ENCODE measurements at places on chromosomes 1 and 21.

DNA sequence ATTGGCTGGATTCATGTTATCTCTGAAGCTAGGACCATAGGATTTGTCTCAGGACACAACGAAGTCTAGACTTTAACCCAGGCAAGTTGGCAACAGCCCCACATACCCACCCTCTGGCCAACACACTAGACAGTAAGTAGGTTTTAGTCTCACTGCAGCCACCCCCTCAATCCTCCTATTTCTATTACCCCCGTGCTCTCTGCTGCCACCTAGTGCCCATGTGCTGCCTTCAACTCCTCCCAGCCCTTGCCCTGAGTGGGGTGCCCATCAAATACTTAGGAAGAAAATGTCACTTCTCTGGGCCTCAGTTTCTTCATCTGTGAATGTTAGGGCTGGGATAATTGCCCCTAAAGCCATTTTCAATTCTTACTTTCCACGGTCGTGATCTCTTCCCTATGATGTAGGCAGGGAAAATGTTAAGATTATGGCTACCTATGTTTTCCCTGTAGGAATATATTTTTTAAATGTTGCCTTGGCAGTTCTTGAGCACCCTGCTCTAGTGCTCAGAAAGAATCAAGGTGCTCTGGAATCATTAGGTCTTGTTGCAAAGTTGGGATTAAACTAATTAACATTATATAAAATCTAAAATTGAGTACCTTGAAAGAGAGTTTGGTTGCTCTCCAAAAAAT lies 213.0 kb downstream of the LMX1A start:
- no peak for DNase-seq

GRCh38 chr1:151134991-151135390 lies 11.4 kb downstream of the SEMA6C start:
- no peak for DNase-seq

- no peak for DNase-seq
These were observed 709.4 kb downstream of the MRPL39 start for GRCh38 chr21:24897883-24898282.

GRCh38 chr1:13514821-13515220 lies 1.0 kb upstream of the LRRC38 start:
- DNase-seq = no peak

DNA sequence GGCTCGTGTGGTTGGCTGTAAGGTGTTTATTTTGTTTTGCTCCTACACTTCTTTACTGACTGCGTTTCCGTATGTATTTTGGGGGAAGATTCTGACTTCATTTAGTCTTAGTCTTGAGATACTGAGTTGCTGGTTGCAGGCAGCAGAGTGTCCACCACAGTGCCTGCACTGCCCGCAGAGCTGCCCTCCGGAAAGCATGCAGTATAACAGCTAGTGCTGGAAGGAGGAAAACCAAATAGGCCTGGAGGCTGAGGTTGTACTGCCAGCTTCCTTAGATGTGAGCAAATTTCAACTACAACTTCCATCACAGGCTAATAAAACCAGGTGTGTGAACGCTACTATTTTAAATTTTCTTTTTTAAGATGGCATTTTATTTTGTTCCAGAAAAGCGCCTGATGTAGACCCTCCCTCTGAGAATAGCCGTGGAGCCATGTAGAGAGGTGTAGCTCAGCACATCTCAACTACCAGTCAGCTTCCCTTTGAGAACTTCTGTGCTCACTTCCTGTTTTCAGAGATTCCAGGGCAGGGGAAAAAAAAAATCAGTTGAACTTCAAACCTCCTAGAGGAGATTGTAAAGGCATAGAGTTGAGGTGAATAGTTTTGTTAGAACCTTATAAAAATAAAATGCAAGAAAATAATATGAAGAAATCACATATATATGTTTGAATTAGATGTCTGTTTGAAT lies 17.6 kb downstream of the LMO4 start:
- DNase-seq = no peak

DNA sequence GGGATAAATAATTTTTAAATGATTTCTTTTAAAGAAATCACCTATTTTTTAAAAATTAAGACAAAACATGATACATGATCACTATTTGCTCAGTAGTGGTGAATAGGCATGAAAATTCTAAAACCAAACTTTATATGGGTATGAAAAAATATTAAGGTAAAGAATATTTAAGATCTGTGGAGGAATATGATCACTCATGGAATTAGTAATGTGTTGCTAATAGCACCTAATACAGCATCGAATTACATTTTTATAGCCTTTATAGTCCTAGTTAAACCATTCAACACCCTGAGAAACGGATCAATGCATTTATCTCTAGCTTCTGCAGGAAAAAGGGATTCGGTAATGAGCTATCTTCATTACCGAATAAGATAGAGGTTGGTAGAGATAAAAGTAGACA lies 373.9 kb downstream of the LRRIQ3 start:
- DNase-seq = no peak

DNA sequence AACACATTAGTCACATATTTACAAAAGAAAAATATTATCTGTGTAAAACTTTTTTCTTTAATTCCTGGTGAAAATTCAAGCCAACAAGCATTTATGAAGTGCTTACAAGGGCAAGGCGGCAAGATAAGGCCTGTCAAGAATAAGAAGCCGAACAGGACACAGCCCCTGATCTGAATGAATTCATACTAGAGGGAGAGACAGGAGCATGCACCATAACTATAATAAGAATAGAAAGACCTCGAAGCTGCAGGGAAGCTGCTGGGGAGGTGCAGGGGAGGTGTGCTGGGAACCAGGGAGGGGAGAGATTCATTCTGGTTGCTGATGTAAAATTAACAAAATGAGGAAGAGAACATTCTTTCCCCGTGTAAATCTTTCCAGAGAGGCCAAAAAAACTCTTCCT lies 60.5 kb upstream of the TARDBP start:
- DNase-seq = no peak

DNA sequence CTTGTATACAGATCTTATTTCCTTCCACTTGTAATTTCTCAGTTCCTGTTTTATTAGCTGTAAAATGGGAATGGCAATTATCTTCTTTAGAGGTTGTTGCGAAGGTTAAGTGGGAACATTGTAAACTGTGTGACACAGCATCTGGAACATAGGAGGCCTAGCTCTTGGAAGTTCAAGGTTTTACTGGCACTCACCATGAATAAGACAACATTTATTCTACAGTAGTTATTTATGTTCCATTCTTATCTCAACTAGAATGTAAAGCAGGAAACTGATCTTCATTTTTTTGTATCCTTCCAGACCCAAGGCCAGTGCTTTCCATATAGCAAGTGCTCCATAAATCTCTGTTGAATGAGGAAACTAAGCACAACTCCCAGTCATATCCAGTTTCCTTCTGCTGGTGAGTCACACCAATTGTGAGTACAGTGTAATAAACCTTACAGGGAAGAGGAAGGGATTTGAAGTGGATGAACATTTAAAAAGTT lies 1.4 kb downstream of the BCL10 start:
- no peak for DNase-seq

DNA sequence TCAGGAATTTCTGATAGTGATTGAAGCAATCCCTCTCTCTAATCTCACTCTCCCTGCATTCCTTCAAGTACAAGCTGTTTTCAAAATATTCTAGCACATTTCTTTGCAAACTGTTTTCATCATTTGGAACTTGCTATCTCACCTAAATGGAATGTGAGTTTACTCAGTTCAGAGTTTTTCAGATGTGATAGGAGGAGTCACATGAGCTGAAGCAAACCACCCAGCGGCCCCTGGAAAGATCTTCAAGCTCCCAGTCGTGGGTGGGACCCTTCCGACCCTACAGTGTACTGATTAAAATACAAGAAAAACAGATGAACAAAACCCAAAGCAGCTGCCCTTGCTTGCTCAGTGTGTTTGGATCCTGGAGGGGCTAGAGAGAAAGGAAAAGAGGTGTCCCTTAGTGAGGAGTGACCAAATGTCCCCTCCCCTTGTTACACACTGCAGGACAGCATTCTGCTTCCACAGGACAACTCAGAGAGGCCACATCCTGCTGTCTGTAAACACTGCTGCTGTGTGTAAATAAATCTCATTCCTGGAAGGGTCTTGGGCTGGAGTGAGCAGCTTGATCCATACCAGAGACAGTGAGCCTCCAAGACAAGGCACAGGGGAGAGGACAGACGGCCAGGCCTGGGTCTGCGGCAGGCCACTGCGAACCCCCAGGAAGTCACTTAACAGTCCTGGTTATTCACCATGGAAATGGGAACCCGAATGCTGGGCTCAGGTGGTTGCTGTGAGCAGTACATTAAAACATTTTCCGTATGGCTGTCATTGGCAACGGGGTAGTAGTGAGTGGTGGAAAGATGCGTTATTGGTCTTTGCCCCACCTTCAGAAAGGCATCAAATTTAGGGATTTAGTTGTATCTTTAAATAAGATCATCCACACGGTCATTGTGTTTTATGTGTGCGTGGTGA lies 229.2 kb downstream of the RHOU start:
- no peak for DNase-seq

DNA sequence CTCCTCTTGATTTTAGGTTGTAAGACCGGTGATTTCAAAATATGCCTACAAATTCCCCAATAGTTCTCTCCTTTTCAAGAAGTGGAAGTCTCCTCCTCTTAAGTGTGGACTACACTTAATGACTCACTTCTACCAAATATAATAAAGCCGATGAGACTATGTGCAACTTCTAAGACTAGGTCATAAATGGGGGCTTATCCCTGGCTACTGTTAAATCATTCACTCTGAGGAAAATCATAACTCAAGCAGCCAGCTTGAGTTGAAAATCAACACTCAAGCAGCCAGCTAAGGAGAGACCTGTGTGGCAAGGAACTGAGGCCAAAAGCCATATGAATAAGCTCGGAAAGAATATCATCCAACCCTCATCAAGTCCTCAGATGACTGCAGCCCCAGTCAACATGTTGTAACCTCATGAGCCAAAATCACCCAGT lies 49.6 kb upstream of the PSMG1 start:
- no peak for DNase-seq

GRCh38 chr1:226542623-226543103 lies 5.9 kb upstream of the STUM start:
- DNase-seq = no peak

GRCh38 chr1:28735961-28736449 lies 735 bp upstream of the YTHDF2 start:
- no peak for DNase-seq

- peak; percentile 2 for DNase-seq
These were observed 136.2 kb downstream of the NTNG1 start for GRCh38 chr1:107277022-107277421.

DNA sequence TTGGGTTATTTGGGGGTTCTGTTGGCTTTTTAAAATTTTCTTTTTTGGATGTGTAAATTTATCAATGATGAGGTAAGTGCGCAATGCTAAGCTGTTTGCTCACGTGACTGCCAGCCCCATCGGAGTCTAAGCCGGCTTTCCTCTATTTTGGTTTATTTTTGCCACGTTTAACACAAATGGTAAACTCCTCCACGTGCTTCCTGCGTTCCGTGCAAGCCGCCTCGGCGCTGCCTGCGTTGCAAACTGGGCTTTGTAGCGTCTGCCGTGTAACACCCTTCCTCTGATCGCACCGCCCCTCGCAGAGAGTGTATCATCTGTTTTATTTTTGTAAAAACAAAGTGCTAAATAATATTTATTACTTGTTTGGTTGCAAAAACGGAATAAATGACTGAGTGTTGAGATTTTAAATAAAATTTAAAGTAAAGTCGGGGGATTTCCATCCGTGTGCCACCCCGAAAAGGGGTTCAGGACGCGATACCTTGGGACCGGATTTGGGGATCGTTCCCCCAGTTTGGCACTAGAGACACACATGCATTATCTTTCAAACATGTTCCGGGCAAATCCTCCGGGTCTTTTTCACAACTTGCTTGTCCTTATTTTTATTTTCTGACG lies 3.1 kb downstream of the OLIG2 start:
- DNase-seq = no peak

DNA sequence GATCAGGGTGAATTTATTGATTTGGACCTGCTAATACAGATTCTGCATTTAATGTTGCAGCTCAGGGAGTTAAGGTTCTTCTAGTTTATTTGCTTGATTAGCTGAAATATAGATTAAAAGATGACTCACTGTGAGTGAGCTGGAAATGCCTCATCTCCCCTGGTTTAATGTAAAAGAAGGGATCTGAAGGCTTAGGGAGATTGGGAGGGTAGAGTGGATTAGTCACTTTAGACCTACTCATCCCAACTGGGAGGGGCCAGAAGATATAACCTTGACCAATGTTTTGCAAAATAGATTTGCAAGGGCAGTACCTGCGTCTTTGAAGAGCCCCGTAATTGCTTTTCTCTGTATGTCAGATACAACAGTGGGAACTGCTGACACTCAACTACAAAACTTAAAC lies 922.8 kb upstream of the ADGRL4 start:
- DNase-seq = no peak

GRCh38 chr1:19672237-19672636 lies 7.6 kb downstream of the HTR6 start:
- no peak for DNase-seq

GRCh38 chr1:24957016-24957807 lies 27.1 kb upstream of the RUNX3 start:
- no peak for DNase-seq

DNA sequence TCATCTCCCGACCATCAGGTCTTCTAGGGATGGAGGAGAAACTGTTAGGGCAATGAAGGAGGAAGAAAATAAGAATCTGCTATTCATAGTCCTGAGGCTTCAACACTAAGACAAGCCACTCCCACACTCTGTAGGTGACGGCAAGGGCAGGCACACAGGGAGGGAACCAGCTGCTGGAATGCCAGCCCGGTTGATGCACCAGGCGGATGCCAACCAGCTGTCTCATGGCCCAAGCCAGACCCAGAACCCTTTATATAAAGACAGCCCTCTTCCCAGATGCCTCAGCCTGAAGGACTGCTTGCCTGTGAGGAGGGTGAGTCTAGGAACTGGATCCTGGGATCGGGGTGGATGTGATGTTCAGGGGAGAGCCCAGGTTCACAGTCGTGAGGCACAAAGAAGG lies at the start of gene KPRP:
Gene KPRP (plus strand): TSS at position 279 of the 400 bp plus-strand sequence. CDS start 1,564 bp downstream, outside the sequence.
- no peak for DNase-seq

DNA sequence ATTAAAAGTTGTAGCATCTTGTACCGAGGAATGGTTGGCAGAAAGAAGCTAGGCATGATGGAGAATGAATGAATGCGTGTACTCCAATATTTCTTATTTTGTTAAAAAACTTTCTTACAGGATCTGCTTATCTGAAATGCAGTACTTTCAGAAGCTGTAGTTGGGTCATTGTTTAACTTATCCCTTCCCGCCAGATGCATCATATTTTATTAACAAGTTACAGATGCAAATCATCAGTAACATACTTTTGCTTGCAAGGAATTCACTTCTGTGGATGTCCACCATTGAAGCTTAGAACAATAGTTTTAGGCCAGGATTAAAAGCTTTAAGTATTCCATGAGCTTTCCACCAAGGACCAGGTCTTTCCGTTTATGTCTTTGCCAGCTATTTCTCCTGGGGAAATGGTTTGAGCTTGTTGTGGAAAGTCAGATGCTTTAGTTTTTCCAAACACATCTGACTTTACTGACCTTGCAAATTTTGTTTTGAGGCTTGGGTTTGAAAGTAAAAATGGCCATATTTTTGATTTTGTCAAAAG lies 65.4 kb downstream of the PATJ start:
- DNase-seq = no peak

DNA sequence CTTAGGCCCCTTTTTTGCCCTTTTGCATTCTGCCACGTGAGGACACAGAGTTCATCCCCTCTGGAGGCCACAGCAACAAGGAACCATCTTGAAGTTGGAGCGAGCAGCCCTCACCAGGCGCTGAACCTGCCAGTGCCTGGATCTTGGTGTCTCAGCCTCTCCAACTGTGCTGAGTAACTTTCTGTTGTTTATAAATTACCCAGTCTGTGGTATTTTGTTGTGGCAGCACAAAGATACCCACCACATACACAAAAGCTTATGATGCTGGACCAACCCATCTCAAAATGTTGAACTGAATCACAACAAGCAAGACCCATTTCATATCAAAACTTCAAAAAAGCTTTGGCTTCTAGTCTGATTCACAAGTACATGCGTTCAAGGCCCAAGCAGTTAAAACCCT lies 649.9 kb downstream of the KIF26B start:
- no peak for DNase-seq

- no peak for DNase-seq
These were observed 18.7 kb downstream of the RIPK4 start for GRCh38 chr21:41747943-41748738.

All from stimulated activated CD4-positive, alpha-beta T cell treated with anti-CD3 and anti-CD28 coated beads, Interleukin-12 subunit alpha, Interleukin-12 subunit beta, amount 100 ng/mL, for 24 hours (primary cell).